ENCODE measurements at places on chromosomes 1 and 21.

GRCh38 chr1:38274974-38275373 lies 228.4 kb upstream of the POU3F1 start:
- DNase-seq, result no peak

DNA sequence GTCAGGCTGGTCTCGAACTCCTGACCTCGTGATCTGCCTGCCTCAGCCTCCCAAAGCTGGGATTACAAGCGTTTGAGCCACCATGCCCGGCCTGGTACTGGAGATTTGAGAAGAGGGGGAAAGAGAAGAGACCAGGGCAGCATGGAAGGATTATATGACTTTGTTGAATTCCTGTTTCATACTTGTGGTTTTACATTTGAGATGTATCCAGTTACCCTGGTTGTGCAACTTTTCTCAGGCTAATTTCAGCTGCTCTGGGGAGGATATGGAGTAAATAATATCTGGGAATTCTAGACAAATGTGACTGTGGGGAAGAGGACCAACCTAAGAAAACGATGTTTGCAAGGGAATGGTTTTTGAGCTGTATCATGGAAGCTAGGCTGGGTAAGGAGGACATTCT lies 89.5 kb upstream of the GREM2 start:
- DNase-seq, result no peak

DNA sequence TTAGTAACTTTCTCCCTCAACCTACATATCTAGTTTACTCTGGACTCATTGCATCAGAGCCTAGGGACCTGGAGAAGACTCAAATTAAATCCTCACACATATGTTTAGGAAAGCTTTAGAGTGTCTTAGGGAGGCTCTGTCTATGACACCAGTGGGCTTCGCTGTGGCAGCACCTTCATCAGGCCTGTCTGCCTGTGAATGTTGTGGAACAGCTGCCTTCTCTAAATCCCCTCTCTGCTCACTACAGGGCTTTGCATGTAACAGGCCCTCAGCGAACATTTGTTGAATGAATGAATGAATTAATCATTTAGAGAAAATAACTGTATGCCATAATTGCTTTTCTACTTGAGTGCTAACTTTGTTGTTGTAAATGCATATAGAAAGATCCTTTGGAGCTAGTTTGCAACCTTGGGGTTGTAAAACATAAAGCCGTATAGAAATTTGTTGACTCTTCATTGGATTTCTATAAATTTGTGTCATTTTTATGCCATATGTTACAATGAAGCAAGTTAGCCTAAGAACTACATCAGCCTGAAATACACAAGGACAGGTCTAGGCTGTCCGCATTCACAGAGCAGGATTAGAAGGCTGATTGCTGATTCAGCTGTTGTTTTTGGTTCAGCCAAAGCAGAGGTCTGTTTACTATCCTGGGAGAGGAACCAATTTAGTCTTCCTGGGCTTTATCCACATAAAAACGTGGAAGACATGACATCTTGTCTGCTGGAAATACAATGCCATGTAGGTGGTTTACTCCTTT lies 238.0 kb downstream of the ASTN1 start:
- no peak for DNase-seq

DNA sequence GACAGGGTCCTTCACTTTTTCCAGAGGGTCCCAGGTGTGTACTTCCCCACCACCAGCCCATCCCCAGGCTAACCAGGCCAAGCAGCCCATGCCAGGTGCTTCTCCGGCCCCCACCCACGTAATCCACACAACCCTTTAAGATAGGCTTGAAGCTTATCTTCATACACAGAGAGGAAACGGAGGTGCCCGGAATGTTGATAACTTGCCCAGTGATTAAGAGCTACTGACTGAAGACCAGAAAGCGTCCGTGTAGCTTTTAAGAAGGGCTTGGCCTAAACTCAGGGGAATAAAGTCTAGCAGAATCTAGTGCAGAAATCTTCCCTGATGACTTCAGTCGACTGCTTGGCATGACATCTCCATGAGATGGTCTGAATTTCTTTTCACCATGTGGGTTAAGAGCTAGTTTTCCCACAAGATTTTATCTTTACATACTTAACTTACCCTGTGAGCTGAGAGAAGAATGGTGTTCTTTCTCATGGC lies 138.7 kb downstream of the GALNT2 start:
- no peak for DNase-seq

- DNase-seq, result peak; percentile 33
Measured at GRCh38 chr21:14120091-14120734, 90.5 kb downstream of the LIPI start.

GRCh38 chr1:5297886-5298239 lies 643.5 kb downstream of the AJAP1 start:
- no peak for DNase-seq

- no peak for DNase-seq
Measured at GRCh38 chr1:106480629-106481028, 575.8 kb upstream of the PRMT6 start.

DNA sequence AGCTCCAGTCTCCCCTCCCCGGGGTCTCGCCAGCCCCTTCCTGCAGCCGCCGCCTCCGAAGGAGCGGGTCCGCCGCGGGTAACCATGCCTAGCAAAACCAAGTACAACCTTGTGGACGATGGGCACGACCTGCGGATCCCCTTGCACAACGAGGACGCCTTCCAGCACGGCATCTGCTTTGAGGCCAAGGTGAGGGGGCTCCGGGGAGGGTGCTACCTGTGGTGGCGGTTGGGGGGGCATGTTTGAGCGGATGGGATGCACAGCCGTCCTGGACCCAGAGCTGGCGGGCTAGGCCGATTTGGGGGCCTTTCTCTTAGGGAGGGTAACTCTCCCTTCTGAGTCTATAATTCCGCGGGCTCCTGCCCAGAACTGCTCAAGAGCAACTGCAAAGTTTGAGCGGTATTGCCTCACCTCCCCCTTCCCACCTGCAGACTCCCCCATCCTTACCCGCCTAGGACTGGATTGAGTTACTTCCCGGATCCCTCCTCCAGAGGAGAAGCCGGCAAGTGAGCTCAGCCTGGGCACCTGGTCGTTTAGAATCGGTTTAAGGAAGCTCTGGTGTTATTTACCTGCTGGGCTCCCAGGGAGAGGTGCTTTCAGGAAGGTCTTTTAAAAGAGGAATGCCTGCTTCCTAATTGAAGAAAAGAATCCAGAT lies 730 bp downstream of the NOS1AP start:
- no peak for DNase-seq

DNA sequence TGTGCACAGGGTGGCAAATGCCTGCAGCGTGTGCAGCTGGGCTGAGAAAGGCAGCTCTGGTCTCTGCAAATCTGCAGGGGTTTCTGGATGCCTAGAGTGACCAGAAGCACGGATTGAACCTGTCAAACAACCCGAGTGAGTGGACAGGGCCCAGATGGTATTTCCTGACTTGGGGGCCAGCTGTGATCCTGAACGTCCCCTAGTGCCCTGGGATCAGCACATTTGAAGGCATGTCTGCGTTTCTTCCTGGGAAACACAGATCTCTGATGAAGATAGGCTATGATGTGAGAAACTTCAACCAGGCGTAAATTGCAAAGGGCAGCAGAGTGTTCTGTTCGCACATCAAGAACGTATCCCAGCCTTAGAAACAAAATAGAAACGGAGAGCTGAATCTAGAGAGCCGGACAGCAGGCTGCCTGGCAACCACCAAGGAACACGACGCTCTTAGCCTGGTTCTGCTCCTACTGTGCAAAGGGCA lies 163.1 kb downstream of the KCNJ6 start:
- DNase-seq, result no peak

DNA sequence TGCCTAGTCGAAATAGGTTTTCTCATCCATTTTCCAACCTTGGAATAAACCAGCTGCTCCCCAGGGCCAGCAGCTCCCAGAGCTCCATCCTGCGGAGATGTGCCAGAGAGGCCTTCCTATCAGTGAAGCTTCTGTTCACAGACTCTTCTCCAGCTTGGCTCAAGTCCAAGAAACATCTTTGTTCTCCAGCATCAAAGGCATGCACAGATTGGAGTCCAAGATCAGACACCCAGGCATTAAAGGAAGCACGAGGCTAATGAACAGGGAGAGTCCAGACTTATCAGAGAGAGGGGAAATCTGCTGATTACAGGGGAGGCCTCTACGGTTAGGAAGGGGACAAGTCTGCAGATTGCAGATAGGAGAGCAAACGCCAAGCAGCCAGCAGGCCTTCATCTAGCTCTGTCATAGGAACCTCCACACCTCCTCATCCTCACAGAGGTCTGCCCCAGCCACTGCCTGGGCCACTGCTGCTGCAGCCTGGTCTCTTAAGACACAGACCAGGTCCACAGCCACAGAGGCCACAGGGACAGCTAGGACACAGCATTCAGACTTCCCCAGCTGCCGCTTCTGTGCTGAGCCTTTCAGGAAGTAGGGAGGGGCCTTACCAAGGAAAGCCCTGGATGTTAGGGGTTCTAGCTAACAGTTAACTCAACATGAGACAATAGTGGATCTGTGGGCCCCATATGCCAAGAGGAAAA lies 3.4 kb downstream of the PRR9 start:
- DNase-seq, result no peak

DNA sequence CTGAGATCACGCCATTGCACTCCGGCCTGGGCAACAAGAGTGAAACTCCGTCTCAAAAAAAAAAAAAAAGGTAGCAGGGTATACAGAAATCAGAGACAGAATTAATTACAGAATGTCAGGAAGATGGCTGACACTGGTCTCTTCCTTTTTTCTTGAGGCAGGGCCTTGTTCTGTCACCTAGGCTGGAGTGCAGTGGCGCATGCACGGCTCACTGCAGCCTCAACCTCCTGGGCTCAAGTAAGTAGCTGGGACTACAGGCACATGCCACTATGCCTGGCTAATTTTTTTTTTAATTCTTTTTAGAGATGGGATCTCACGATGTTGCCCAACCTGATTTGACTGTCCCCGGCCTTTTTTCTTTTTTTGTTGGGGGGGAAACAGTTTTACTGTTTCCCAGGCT lies 16.4 kb downstream of the RNU5D-1 start:
- no peak for DNase-seq

DNA sequence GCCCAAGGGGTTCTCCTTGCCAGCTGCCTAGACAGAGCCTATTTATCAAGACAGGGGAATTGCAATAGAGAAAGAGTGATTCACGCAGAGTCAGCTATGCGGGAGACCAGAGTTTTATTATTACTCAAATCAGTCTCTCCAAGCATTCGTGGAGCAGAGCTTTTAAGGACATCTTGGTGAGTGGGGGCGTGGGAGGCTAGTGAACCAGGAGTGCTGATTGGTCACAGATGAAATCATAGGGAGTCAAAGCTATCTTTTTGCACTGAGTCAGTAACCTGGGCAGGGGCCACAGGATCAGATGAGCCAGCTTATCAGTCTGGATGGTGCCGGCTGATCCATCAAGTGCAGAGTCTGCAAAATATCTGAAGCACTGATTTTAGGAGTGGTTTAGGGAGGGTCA lies 64.8 kb upstream of the MRPS6 start:
- DNase-seq, result no peak

GRCh38 chr1:38589036-38589435 lies 270.5 kb downstream of the RRAGC start:
- DNase-seq, result no peak

DNA sequence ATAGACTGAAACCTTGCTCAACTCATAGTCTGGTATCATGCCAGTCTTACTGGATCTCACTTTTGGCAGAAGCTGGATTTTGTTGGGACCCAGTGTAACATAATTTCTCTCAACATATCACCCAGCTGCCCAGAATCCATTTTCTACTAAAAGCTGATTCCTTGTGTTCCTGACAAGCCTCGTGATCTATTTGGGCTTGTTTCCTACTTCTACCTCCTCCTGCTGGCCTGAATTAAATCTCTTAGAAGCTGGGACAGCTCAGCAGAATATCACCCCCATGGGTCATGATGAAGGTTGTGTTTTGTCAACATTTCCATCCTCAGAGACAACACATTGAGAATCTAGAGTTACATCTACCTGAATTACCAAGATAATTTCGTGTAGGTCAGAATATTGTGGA lies 7.7 kb downstream of the GOLT1A start:
- DNase-seq, result no peak

DNA sequence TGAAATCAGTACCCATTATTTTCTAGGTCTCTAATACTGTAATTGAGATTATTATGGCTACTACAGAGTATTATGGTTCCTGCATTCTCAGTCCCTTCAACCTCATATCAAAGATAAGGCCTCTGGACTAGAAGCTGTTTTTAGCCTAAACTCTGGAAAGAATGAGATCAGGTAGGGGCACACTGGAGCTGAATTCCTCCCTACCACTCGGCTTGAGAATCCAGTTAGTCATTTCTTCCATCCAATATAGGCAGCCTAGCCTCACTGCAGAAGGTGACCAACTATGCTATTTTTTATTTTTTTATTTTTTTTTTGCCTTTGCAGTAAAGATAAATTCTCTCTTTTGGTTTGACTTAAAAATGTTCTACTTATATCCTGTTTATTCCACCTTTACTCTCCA lies 8.0 kb upstream of the HAX1 start:
- no peak for DNase-seq

DNA sequence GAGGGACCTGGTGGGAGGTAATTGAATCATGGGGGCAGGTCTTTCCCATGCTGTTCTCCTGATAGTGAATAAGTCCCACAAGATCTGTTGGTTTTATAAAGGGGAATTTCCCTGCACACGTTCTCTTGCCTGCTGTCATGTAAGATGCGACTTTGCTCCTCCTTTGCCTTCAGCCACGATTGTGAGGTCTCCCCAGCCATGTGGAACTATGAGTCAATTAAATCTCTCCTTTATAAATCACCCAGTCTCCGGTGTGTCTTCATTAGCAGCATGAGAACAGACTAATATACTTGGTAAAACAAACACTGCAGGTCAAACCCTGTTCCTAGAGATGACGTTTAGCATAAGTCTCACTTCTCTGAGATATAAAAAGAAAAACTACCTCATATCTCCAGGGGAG lies 148.3 kb downstream of the MATN1 start:
- DNase-seq, result no peak

DNA sequence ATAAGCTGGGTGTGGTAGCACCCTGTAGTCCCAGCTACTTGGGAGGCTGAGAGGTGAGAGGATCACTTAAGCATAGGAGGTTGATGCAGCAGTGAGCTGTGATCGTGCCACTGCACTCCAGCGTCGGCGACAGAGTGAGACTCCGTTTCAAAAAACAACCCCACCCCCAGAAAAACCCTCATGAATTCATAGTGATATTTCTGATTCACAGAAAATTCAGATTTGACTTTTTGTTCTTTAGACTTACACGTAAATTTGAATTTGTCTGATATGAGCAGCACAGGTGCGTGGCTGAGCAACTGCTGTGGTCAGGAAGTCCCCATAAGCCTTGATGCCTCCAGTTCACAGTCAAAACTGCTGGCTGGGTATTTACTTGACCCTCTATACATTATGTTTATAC lies 10.0 kb upstream of the MORC3 start:
- DNase-seq, result no peak
